ENCODE measurements at places on chromosomes 4 and X.

- DNase-seq, result no peak
These were observed 28.8 kb downstream of the REPS2 start for GRCh38 chrX:16975233-16975632.

DNA sequence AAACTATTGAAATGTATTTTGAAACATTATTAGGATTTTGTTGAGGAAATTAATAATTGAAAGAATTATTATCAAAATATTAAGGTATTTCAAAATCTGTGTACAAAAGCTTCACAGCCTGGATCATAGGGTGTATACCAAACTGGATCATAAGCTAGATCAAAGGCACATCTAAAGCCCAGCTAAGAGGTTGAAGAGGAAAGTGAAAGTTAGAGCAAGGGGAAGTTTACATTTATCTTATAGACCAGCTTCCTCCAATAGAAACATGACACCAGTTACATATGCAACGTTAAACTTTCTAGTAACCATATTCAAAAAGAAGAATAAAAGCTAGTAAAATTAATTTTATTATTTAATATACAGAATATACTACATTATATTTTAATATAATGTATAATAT is 227.2 kb upstream of the BMP3 start:
- no peak for DNase-seq

- no peak for DNase-seq
These were observed 229.5 kb downstream of the SPCS3 start for GRCh38 chr4:176549161-176549865.

DNA sequence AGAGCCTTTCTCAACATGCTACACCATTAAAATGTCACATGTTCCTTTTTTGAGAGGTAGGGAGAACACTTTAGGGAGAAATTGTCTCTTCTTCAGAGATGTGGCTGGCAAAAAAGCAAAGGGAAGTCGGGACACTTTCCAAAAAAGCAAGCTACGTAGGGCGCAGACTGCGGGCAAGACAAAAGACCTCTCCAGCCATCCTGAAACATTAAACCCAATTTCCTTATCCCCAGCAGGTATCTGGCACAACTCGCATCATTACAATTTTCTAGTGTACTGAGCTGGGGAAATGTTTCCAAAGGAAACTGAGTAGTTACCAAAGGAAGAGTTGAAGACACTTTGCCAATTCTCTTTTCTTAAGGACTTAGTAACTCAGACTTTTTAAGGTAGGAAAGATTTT is 116.0 kb downstream of the PACRGL start:
- no peak for DNase-seq

DNA sequence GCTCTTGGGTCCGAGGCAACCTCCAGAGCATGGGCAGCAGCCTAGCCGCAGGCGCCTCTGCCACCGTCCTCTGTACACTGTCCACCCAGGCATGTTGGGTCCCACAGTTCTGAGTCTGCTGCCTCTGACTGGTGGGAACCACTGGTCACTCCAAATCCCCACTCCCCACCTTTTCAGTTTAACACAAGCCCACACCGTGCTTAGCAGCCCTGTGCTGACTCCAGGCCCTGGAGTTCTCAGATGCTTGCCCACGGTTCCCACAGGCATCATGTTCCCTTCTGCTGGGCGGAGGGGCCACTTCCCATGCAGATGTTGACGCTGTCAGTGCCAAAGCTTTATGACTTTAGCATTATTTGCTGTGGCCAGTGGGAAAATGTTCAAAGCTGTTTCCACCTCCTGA is 104.5 kb downstream of the SCD5 start:
- DNase-seq, result no peak

DNA sequence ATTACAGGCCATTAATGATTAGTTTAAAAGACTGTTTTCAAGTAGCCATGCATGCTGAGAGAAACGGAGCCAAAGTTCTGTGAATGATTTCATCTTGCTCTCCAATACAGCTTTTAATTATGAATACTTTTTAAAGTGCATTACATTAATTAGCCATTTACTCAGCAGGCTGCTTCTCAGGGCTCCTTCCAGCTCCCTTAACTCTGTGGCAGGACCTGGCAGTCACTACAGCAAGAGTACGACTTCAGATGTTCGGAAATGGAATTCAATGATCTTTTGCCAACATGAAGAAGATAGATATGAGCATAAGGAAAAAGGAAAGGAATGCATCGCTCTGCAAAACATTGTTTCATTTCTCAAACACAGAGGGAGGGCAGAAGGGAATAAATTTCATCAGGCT is 987.2 kb downstream of the PDHA2 start:
- DNase-seq, result no peak

- no peak for DNase-seq
These were observed 226.0 kb downstream of the RASL11B start for GRCh38 chr4:53088152-53088551.

DNA sequence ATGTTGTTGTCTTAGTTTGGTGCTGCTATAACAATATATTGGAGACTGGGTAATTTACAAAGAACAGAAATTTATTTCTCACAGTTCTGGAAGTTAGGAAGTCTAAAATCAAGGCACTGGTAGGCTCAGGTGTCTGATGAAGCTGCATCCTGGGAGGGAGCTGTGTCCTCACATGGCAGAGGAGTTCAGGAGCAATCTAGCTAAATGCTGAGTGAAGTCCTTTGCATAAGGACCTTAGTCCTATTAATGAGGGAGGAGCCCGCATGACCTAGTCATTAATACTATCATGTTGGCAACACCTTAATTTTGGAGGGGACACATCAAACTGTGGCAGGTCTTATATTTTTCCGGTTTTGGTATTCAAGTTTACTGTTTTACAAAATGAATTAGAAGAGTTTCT is 36.0 kb upstream of the NSUN7 start:
- DNase-seq, result no peak

DNA sequence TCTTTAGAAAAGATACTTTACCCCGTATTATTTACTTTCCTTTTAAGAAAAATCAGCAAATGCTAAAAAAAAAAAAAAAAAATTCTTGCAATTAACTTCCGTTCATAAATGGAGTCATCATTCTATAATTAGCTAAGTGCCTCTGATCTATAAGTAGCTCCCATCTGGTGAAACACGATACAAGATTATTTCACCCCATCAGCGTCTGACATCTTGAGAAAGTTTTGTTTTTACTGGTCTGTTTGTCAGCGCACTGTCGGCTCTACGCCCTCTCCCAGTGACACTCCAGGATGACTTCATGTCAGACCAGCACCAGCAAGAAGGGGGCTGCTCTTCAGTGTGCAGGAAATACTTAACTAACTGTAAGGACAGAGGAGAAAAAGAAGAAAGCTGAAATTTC is 108.3 kb downstream of the AFAP1 start:
- no peak for DNase-seq

GRCh38 chr4:72286185-72286584 is 254.4 kb downstream of the NPFFR2 start:
- no peak for DNase-seq

- no peak for DNase-seq
These were observed 57.1 kb upstream of the DDX3X start for GRCh38 chrX:41276661-41277506.

DNA sequence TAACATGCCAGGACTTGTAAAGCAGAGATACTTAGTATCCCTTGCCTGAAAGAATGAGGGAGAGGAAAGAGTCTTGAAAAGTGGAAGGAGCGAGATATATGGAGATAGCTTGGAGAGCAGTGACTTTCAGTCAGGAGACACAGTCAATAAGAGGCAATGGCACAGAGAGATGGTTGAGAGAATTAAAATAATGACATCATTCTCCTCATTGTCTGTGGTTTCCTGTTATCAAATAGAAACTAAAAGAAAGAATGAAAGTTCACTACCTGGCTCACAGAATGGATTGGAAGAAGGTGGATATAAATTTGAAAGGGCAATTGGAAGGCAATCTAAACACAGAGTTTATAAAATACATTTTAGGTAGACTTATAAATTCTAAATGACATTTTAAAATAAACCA is 760.2 kb upstream of the AADAT start:
- DNase-seq, result no peak

DNA sequence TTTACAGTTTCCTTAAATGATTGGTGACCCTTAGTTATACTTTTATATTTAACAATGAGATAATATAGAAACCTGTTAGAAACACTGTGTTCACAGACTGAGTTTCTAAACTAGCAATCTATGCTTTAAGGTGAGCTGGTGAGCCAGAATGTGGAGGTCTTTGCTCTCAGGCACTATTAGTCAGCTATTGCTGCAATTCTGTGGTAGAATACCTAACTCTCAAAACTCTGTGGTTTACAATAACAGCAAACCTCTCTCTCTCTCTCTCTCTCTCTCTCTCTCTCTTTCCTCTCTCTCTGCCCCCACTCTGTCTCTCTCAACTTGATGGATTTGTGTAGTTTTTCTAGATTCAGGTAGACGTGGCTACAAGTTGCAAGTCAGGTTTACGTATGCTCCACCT is 17.6 kb upstream of the LCORL start:
- no peak for DNase-seq

GRCh38 chrX:118152721-118153120 is 36.1 kb upstream of the KLHL13 start:
- no peak for DNase-seq

Measured in effector CD4-positive, alpha-beta T cell (primary cell).